ENCODE measurements at places on chromosomes 11 and 22. TPM values are rescaled to one million over a fixed set of nuclear protein-coding genes. Genes with fewer than 3 reads are reported as not detected.

Gene GVQW3
- total RNA-seq: 1.7 TPM

Gene CEND1
- total RNA-seq: 3.8 TPM

Gene PRAME
- not detected for total RNA-seq

Gene PHRF1
- total RNA-seq: 30.9 TPM

Gene ASRGL1
- total RNA-seq: 1.8 TPM

Gene TMPRSS5
- 0.32 TPM for total RNA-seq

Gene GSTT2
- total RNA-seq: 0.13 TPM

Gene FGF4
- not detected for total RNA-seq
